ENCODE measurements at places on chromosomes 7 and 10.

- no peak for DNase-seq
Measured at GRCh38 chr7:107016312-107016711, 28.2 kb upstream of the PRKAR2B start.

- DNase-seq, result no peak
Measured at GRCh38 chr10:48289501-48290238, 15.2 kb upstream of the FRMPD2 start.

- DNase-seq, result no peak
Measured at GRCh38 chr7:99418260-99418659, 9.5 kb downstream of the BUD31 start.

- DNase-seq, result no peak
Measured at GRCh38 chr7:150715293-150715692, 1.1 kb upstream of the GIMAP1 start.

DNA sequence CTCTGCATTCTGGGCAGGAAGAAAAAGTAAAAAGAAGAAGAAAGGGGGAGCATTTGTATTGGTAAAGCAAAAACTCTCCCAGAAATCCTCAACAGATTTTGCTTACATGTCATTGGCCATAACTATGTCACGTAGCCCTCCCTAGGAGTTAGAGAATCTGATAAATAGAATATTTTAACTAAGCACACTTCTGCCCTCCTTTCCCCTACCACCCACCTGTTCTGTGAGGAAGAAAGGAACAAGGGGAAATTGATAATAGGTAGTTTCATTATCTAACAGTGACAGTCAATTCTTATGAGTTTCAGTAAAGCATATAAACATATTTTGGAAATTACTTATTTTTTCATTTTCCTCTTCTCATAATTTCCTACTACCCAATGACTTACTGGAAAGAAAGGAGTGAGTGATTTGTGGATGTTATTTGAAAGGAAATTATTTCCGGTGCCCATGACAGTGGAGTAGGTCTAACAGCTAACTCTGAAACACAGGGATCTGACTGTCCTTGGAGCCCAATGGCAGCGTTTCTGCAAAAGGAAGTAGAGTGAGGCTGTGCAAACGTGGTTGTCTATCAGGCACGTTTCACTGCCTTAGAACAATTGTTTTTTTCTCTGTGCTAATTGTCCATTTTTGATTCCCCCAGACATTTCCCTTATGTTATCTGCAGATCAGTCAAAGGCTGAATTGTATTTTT is 128.6 kb upstream of the MDFIC start:
- no peak for DNase-seq

DNA sequence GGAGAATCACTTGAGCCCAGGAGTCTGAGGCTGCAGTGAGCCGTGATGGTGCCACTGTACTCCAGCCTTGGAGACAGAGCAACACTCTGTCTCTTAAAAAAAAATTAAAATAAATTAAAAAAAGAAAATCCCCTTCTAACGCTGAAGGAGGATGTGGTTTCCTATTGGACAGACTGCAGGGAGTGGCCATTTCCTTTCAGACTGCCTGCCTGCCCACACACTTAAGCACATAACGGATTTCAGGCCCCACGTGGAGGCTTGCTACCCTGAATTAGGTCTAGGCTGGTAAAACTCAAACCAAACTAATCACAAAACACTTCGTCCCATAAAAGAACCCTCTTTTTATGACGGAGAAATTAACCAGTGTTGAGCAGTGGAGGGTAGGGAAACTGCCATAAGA is 34.0 kb downstream of the GATA3 start:
- DNase-seq, result no peak

- no peak for DNase-seq
Measured at GRCh38 chr10:33935350-33935749, 600.9 kb upstream of the NRP1 start.

DNA sequence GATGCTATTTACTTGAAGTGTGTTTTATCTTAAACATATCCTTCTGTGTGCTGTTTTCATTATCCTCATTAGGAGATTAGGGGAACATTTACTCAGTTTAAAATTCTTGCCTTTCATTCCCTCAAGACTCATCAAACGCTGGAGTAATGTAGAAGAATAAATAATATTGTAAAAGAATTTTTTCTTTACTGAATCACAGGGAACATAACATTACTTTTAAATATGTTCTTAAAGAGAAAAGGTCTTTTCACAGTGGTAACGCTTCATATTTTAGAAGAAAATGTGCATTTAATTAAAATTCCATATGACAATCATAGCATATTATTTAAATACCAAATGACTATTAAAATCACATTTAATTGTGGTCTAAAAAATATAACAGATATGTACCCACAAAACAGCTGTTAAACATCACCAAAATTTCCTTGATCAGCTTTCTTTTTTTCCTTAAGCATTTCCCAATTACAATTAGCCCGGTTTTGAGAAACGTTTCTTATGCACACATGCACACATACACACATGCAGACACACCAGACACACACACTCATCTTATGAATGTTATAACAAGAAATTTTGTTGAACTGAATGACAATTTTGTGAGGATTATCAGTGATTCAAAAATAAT is 102.0 kb upstream of the GLI3 start:
- DNase-seq, result no peak

GRCh38 chr7:92231-92674 is 100.1 kb upstream of the FAM20C start:
- no peak for DNase-seq

DNA sequence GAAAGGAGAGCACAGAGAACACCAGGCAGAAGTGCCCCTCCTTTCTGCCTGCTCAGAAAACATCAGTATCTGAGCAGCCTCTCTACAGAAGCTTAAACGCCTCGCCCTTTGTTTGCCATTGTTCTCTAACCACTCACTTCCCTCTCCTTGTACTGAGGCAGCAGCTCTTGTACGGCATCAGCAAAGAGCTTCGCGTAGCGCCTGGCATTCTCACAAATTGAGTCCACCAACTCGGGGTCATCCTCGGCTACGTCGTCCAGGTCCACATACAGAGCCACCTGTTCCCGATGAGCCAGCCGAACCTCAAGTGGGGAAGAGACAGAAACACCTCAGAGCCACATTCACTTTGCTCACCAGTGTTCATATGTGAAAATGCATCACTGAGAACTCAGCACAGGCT is 1.7 kb downstream of the MCM7 start:
- DNase-seq, result no peak

DNA sequence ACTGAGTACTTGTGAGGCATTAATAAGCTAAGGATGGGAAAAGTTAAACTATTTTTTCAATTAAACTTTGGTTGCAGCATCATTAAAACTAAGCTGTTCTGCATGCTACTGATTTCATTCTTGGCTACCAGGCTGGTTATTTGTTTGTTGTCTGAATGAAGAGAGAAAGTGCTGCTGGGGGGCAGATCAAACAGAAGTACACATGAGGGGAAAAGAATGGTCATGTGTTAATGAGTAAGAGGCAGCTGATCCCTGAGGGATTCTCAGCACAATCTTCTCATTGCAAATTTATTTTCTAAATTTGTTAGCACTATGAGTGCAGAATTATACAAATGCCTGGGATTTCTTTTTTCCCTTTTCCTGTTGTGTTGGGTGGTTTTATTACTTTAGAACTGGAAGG is 213.2 kb upstream of the HPS1 start:
- DNase-seq, result no peak

DNA sequence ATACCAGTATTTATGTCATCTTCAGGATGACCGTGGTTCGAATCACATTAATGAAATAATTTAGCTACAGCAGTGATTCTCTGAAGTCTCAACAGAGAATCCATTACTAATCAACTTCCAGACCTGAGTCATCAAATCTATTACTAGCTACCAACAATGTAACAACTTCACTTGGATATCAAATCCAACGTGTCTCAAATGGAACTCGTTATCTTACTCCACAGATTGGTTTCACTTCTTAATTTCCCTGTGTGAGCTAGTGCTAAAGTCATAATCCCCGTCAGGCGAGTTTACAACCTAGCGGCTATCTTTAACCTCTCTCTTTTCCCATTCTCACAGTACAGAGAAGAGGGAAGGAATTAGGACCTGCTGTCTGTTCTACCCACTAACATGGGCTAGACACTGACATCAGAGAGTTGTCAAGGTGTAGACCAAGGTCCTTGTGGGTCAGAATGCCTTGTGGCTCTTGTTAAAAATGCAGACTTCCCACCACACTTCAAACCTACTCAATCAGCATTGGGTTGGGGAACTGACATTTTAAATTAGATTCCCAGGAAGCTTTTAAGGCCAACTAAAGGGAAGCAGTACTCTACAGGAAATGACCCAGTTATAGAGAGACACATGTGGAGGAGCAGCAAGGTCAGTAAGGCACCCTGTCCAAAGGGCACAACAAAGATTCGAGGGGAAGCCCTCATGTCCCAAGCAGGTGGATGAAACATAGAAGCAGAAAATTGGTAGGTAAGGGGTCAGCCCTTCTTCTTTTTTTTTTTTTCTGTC is 57.3 kb upstream of the GSAP start:
- no peak for DNase-seq

- peak; percentile 40 for DNase-seq
Measured at GRCh38 chr7:69173846-69174245, 424.4 kb upstream of the AUTS2 start.

DNA sequence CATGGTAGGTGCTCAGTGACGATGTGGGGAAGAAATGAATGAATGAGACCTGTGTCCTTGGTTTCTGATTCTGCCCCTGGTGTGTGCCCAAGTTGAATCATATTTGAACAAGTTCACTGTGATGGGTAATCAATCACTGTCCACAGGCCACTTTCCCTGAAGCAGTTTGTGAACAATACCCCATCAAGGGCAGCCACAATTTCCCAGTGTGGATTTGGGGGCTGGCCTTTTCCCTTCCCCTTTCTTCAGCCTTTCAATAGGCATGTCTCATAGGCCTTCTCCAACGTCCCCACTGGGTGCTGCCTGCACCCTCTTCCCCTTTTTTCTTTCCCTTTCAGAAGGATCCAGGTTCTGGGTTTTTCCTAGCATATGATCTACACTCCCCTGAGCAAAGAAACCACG is 64.7 kb downstream of the CREB5 start:
- DNase-seq, result no peak

- DNase-seq, result no peak
Measured at GRCh38 chr7:78033410-78033809, 234.8 kb downstream of the PHTF2 start.

GRCh38 chr7:158314394-158314793 is 273.2 kb downstream of the PTPRN2 start:
- DNase-seq, result no peak

DNA sequence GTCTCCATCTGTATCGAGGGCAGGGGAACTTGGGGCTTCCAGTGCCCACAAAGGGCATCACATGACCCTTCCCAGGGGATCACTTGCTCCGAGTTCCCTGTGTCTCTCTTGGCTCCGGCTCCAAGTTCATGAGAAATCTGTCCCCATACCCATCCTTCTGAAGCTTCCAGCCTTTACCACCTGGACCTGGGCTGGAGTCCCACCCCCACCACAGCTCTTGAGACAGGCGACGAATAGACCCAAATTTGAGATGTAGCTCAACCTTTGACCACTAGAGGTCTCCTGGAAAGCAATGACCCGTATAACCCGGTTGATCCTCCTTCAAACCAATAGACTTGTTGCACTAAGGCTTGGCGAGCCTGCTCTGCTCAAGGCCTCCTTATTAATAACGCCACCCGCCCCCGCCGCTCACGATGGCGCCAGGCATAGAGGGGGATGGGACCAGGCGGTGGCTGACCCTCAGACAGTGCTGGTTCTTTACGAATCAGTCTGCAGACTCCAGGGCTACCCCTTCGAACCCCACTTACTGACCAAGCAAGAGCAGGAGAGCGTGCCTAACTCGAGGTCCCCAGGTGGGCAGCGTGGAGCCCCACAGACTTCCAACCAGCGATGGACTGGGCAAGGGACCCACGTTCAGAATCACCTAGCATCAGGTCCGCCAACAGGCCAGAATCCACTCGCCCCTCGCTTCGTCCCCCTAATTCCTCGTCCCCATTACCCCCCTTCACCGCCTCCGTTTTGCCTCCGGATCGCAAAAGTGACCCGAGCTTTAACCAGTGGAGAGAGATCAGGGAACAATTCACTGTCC is 4.4 kb upstream of the ARID5B start:
- DNase-seq, result no peak

Measured in NCI-H2171 (cell line).